AG04450 (cell line): ENCODE measurements at places on chromosomes 13 and 19. TPM values are rescaled to one million over a fixed set of nuclear protein-coding genes. Genes with fewer than 3 reads are reported as not detected.

The MAST1 gene
- 0.47 and 0.52 TPM in 2 replicates for polyA plus RNA-seq

The CEACAM8 gene
- polyA plus RNA-seq, result not detected in 2 replicates

The HPN gene
- not detected in 2 replicates for polyA plus RNA-seq

The LILRB5 gene
- not detected in 2 replicates for polyA plus RNA-seq

The IL12RB1 gene
- polyA plus RNA-seq, result 0.05 and 0.14 TPM in 2 replicates

The ANKRD24 gene
- 0.10 and 0.11 TPM in 2 replicates for polyA plus RNA-seq

The ZIK1 gene
- polyA plus RNA-seq, result 4.3 and 4.5 TPM in 2 replicates

The LILRA1 gene
- not detected in 2 replicates for polyA plus RNA-seq

The POLR1G gene
- polyA plus RNA-seq, result 3.0 and 3.2 TPM in 2 replicates

The ZNF420 gene
- polyA plus RNA-seq, result 4.2 and 5.9 TPM in 2 replicates

The SIAH3 gene
- polyA plus RNA-seq, result not detected in 2 replicates

DNA sequence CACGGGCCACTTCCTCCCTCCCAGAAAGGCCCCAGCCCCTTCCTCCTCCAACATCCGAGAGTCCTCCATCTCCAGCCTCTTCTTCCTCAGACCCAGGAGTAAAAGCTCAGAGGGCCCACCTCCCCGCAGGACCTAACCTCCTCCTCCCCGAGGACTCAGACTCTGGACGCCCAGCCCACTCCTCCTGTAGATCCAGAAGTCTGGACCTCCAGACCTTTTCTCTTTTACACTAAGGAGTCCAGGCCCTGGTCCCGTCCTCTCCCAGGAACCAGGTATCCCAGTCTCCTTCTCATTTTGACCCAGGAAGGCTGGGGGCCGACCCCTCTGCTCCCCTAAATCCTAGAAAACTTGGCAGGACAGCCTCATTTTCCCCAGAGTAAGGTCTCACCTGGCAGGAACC, 1.9 kb upstream of the KLK8 start:
- no peak for DNase-seq

DNA sequence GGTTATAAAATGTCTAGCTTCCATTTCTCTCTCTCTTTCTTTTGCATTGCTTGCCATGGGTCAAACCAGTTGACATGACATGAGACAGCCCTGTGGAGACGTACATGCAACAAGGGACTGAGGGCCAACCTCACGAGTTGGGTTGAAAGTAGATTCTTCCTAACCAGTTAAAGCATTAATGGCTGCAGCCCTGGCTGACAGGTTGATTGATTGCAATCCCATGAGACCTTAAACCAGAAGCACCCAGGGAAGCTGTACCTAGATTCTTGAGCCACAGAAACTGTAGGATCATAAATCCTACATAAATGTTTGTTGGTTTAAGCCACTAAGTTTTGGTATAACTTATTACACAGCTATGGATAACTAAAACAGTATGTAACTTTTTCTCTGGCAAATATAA, 373.8 kb downstream of the DACH1 start:
- no peak for DNase-seq

DNA sequence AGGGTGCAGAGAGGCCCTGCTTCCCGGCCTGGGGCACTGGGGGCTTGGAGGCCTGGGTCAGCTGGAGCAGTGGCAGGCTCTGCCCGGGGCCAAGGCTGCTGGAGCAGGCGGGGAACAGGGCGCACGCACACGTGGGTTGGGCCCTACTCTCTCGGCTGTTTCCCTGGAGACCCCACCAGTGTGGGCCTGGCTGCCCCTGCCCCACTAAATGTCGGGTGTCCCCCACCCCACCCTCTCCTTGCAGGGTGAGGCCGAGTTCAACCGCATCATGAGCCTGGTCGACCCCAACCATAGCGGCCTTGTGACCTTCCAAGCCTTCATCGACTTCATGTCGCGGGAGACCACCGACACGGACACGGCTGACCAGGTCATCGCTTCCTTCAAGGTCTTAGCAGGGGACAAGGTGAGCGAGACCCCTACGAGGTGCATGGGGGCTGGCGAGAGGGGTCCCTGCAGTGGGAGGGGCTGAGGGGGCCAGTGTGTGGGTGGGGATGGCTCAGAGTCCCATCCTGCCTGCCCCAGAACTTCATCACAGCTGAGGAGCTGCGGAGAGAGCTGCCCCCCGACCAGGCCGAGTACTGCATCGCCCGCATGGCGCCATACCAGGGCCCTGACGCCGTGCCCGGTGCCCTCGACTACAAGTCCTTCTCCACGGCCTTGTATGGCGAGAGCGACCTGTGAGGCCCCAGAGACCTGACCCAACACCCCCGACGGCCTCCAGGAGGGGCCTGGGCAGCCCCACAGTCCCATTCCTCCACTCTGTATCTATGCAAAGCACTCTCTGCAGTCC, 15.3 kb downstream of the CAPN12 start:
- no peak for DNase-seq

DNA sequence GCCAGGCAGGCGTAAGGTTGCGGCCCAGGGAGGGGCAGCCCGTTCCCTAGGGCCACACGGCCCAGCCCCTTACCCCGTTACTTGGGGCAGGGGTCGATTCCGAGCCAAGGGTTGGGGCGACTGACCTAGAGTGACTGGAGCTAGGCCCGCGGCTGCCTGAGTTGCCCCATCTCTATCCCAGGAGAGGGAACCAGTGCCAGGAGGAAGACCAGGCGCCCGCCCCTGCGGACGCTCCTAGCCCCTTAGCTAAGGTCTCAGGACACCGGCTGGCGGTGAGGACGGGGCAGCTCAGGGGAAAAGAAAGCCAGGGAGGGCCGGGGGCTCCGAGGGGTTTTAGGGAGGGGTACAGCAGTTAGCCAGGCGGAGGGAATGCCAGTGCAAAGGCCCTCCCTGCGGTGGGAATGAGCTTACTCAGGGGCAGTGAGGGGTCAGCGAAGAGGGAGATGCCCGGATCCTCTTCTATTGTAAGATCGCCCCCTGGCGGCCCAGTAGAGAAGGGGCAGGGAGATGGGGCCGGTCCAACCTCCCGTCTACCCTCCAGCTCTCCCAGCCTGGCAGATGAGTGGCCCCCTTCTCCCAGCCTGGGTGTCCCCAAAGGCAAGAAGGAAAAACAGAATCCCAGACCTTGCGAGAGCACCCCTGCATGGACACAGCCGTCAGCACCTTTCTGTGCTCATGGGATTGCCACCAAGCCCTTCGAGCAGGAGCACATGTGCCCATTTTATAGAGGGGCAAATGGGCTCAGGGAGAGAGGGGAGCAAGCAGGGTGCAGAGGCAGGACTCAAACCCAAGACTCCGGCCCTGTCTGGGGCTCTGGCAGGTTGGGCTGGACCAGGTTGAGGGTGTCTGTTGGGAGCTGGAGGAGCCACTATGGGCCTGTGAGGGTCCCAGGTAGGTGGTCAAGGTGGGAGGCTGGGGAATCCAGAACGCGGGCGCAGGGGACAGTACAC, 16.3 kb downstream of the CILP2 start:
- no peak for DNase-seq

- DNase-seq, result no peak
Measured at GRCh38 chr13:111657013-111657412, 336.6 kb downstream of the TEX29 start.

DNA sequence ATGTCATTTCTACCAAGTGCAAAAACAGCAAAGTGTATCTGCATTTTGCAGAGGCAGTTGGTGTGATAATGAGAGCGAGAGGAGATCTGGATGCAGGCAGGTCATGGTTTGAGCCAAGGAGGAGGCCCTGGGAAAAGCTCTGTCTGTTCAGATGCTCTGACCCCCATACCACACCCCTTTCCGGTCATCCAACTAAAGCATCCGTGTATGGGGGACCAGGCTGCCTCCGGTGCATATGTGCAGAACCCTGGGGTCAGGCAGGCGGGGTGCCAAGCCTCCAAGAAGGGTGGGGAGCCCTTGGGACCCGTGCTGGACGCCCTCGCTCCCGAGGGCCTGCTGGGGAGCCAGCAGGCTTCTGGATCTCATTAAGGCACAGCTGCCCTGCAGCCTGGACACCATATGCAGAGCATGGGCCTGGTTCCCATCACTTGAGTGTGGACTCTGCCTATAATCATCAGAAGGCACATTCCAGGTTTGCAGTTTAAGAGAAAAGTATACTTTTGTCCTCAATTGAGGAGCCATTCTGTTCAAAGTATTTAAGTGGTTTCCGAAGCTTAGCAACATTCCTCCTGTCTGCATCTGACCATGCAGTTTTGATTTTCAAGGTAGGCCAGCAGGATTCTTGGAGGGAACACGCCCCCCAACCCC, 56.1 kb downstream of the ALOX5AP start:
- no peak for DNase-seq

GRCh38 chr13:76129305-76130000, 493.3 kb downstream of the LMO7 start:
- no peak for DNase-seq

GRCh38 chr13:91729859-91730258, 331.4 kb downstream of the GPC5 start:
- no peak for DNase-seq

GRCh38 chr13:78659732-78660494, 958 bp upstream of the OBI1 start:
- DNase-seq, result no peak

GRCh38 chr19:43548706-43549105, 15.7 kb downstream of the ZNF575 start:
- DNase-seq, result no peak
